ENCODE measurements at places on chromosomes 16 and 17. TPM values are rescaled to one million over a fixed set of nuclear protein-coding genes. Genes with fewer than 3 reads are reported as not detected.

- no peak for DNase-seq
These were observed 63.1 kb downstream of the MYO18A start for GRCh38 chr17:29116804-29117753.

MEIOC gene
- not detected for total RNA-seq

GRCh38 chr17:207775-208174 is 26.3 kb upstream of the DOC2B start:
- no peak for DNase-seq

- DNase-seq: no peak
These were observed 169.4 kb downstream of the SNX29 start for GRCh38 chr16:12145918-12146317.

CDK5R1 gene
- 1.1 TPM for total RNA-seq

LLGL2 gene
- total RNA-seq: 20.0 TPM

DNA sequence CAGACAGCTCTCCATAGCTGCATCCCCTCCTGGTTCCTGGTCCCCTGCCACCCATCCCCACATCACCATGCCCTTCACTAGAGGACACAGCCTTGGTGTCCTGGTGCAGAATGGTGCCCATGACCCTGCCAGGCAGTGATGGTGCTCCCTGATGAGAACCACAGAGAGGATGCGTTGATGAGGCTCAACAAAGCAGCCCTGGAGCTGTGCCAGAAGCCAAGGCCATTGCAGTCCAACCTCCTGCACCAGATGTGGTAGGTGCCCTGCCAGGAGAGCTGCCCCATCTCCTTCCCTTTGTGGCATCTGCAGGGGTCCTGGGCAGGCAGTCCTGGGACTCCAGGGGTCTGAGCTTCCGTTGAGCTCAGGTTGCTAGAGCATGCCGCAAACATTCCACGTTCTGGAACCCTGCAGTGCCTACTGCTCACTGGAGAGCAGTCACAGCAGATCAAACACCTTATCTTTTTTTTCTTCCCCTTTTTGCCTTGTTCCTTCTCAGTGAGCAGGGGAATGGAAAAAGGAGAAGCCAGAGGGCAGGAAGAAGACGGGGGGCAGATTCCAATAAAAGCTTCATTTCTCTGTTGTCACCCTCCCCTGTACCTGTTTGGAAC is 5.3 kb upstream of the EPN3 start:
- no peak for DNase-seq

- no peak for DNase-seq
These were observed 19.1 kb downstream of the OSBPL7 start for GRCh38 chr17:47802341-47803022.

All from thoracic aorta (tissue), 2 donors.